ENCODE measurements at places on chromosomes 5 and 9.

GRCh38 chr5:126438868-126439267, 15.7 kb downstream of the GRAMD2B start:
- no peak for DNase-seq

- no peak for DNase-seq
These were observed 14.6 kb downstream of the FGF1 start for GRCh38 chr5:142671266-142671665.

- no peak for DNase-seq
These were observed 25.5 kb downstream of the KCNMB1 start for GRCh38 chr5:170363671-170364070.

GRCh38 chr5:150001660-150002486, 1.3 kb downstream of the HMGXB3 start:
- DNase-seq = peak; percentile 58

Data from stimulated activated naive CD8-positive, alpha-beta T cell treated with anti-CD3 and anti-CD28 coated beads, Interleukin-15, amount 100 ng/mL, for 72 hours (primary cell).